Activated gamma-delta T cell treated with anti-CD3 and anti-CD28 coated beads, Interleukin-2, amount 50 U/mL, for 16 hours (primary cell): ENCODE measurements at places on chromosomes 2 and 18.

- no peak for DNase-seq
Observed at GRCh38 chr2:39210846-39211245, 32.9 kb downstream of the CDKL4 start.

- no peak for DNase-seq
Observed at GRCh38 chr2:133755480-133756300, 187.4 kb upstream of the NCKAP5 start.

GRCh38 chr2:168594778-168595177 is 138.7 kb downstream of the CERS6 start:
- DNase-seq = no peak

DNA sequence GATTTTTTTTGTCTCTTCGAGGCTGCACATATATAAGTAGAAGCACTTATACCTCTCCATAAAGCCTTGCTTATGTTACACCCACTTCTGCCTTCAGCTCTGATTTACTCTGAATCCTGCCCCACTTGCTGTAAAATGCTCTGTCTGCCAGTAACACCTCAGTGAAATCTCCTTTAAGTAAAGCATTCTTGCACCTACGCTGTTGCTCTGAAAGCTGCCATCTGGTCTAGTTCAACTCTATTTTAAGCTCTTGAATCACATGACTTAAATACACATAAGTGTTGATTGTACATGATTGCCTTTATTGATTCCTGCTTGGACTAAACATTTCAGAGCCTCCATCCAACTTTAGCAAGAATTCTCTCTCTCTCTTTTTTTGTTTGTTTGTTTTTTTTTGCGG is 609.0 kb upstream of the CELF4 start:
- DNase-seq = no peak

GRCh38 chr18:76486574-76486973 is 8.5 kb downstream of the ZNF516 start:
- no peak for DNase-seq

GRCh38 chr2:37798315-37799005 is 126.6 kb upstream of the RMDN2 start:
- DNase-seq = no peak
